ENCODE measurements at places on chromosomes 6 and 20. TPM values are rescaled to one million over a fixed set of nuclear protein-coding genes. Genes with fewer than 3 reads are reported as not detected.

Gene CMTR1
- total RNA-seq, result 90.9 TPM

Gene HSPA12B
- total RNA-seq, result not detected

Gene SLCO4A1
- total RNA-seq, result 54.2 TPM

Gene CAGE1
- total RNA-seq, result 0.12 TPM

Gene NNAT
- not detected for total RNA-seq

Gene MAFB
- total RNA-seq, result not detected

Gene PRR18
- not detected for total RNA-seq

Gene MDC1
- 46.8 TPM for total RNA-seq

Gene RGS17
- total RNA-seq, result not detected

Gene SLC22A1
- 0.25 TPM for total RNA-seq

Gene PPIL6
- total RNA-seq, result 0.22 TPM

- H3K27me3 ChIP-seq, result peaks cover 4% of the 10 kb centered on the region
- peaks cover 7% of the 10 kb centered on the region for H3K4me1 ChIP-seq
- H3K4me3 ChIP-seq, result no peak overlapping the region
- no peaks in the 10 kb centered on the region for H3K36me3 ChIP-seq
- DNase-seq, result no peak
These were observed 215.2 kb upstream of the ARID1B start for GRCh38 chr6:156562019-156562418.

DNA sequence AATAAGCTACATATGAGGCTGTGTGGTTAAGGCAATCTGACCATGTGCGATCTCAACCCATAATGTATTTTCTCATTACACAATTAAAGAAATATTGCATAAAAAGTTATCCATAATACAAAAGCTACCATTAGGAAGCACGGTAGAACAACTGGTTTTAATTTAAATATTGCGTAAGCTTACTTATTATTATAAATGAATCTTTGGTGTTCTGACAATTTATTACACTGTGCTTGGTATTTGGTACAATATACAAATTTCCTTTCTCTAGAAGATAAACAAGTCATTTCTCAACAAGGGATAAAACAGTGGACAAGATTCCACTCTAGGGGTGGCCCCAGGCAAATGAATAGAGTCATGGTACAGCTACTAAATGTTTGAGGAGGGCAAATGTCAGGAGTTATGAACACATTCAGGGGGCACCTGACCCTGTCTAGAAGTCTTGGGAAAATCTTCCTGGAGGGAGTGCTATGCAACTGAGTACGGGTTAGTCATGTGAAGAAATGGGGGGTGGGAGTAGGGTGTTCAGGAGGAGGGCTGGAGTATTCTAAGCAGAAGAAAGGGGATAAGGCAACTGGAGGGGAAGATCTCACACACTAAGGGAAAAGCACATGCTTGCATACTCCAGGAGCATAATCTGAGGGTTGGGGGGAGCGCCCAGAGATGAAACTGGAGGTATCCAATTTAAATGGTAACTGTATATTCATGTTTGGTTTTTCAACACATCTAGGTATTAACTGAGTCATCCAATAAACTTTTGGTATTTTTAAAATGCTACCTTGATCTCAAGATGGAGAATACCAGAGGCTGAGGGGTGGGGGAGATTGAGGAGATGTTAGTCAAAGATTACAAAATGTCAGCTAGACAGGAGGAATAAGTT lies 296.9 kb upstream of the SGK1 start:
- H3K4me3 ChIP-seq, result no peak overlapping the region
- peaks cover 2% of the 10 kb centered on the region for H3K27me3 ChIP-seq
- H3K4me1 ChIP-seq, result no peaks in the 10 kb centered on the region
- no peak overlapping the region for H3K27ac ChIP-seq
- DNase-seq, result no peak

DNA sequence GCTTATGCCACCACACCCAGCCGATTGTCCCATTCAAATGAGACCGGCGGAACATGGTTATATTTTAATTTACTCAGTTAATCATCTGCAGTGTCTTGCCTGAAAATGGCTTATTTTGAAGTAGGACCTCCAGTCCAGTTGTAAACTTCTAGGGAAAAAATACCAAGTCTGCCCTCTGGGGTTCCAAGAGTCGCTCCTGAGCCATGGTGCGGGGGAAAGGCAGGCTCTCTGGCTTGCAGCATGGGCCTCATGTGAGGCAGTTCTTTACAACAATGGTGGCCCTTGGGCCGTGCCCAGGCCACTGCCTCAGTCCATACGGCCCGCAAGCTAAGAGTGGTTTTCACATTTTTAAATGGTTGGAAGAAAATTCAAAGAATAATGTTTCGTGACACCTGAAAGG lies 62.7 kb upstream of the XRN2 start:
- DNase-seq, result no peak
- no peaks in the 10 kb centered on the region for H3K36me3 ChIP-seq
- no peaks in the 10 kb centered on the region for H3K27me3 ChIP-seq
- no peak overlapping the region for H3K4me3 ChIP-seq

- H3K27ac ChIP-seq, result no peak overlapping the region
- no peaks in the 10 kb centered on the region for H3K36me3 ChIP-seq
- H3K27me3 ChIP-seq, result no peaks in the 10 kb centered on the region
These were observed 268.7 kb downstream of the CD83 start for GRCh38 chr6:14386263-14386662.

GRCh38 chr6:167058261-167058660 lies 59.1 kb downstream of the CEP43 start:
- peaks cover 16% of the 10 kb centered on the region for H3K27me3 ChIP-seq
- no peak for DNase-seq
- no peak overlapping the region for H3K27ac ChIP-seq
- H3K4me3 ChIP-seq, result no peak overlapping the region
- peaks cover 3% of the 10 kb centered on the region for H3K4me1 ChIP-seq
- no peaks in the 10 kb centered on the region for H3K36me3 ChIP-seq

- no peak overlapping the region for H3K27ac ChIP-seq
- H3K36me3 ChIP-seq, result peaks cover 3% of the 10 kb centered on the region
- no peak for DNase-seq
- peaks cover 31% of the 10 kb centered on the region for H3K4me1 ChIP-seq
- no peak overlapping the region for H3K4me3 ChIP-seq
These were observed 89.2 kb upstream of the BACH2 start for GRCh38 chr6:90385759-90386313.

- peaks cover 10% of the 10 kb centered on the region for H3K36me3 ChIP-seq
- H3K4me1 ChIP-seq, result peaks cover 45% of the 10 kb centered on the region
- H3K27ac ChIP-seq, result no peak overlapping the region
- no peaks in the 10 kb centered on the region for H3K27me3 ChIP-seq
- no peak overlapping the region for H3K4me3 ChIP-seq
- DNase-seq, result peak; percentile 35
These were observed 523 bp downstream of the TMEM30A start for GRCh38 chr6:75283907-75284631.

- peaks cover 7% of the 10 kb centered on the region for H3K4me1 ChIP-seq
- H3K27me3 ChIP-seq, result peaks cover 2% of the 10 kb centered on the region
- no peak overlapping the region for H3K4me3 ChIP-seq
- DNase-seq, result no peak
- H3K27ac ChIP-seq, result no peak overlapping the region
These were observed 22.1 kb upstream of the ECI2 start for GRCh38 chr6:4157506-4157905.

DNA sequence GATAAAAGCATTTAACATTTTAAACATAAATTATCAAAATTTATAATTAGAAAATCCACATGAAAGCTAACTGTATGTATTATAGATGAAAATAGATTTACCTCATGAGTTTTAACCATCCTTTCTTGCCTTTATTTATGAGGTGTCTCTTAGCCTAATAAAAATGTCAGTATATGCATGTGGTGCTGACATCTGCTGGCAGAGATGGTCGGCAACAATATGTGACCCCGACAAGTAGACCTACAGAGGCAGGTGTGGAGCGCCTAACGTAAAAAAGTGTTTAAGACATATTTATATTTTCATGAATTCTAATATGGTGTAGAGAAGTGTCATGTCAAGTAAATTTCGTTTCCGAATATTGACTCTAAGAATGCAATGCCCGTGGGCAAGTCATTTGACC lies 149.0 kb upstream of the FUT9 start:
- no peaks in the 10 kb centered on the region for H3K27me3 ChIP-seq
- H3K4me3 ChIP-seq, result no peak overlapping the region
- DNase-seq, result peak; percentile 10
- no peak overlapping the region for H3K27ac ChIP-seq

GRCh38 chr6:97630604-97631003 lies 347.6 kb upstream of the MMS22L start:
- H3K4me3 ChIP-seq, result no peak overlapping the region
- no peak for DNase-seq
- H3K27me3 ChIP-seq, result no peaks in the 10 kb centered on the region
- H3K4me1 ChIP-seq, result no peaks in the 10 kb centered on the region
- no peak overlapping the region for H3K27ac ChIP-seq

GRCh38 chr20:2402271-2402980 lies 21.7 kb downstream of the TGM6 start:
- no peaks in the 10 kb centered on the region for H3K4me1 ChIP-seq
- H3K27ac ChIP-seq, result no peak overlapping the region
- no peaks in the 10 kb centered on the region for H3K36me3 ChIP-seq
- H3K4me3 ChIP-seq, result no peak overlapping the region
- no peaks in the 10 kb centered on the region for H3K27me3 ChIP-seq
- no peak for DNase-seq

DNA sequence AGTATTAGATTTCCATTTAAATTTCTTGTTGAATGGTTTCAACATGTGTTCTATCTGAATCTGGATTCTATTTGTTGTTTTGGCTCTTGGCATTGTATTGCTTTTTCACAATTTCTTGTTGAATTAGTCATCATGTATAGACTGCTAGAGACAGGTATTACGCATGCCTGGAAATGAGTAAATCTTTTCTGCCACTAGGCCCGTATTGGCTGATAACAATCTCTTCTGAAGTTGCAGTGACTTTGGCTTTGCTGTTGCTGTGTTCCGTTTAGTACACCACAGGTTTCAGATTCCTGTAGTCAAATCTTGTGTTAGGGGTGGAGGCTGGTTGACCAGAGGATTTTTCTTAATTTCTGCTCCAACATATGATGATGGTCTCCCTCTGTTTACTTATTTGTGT lies 1339.4 kb downstream of the GRIK2 start:
- no peak for DNase-seq
- H3K4me1 ChIP-seq, result no peaks in the 10 kb centered on the region
- H3K27ac ChIP-seq, result no peak overlapping the region
- no peaks in the 10 kb centered on the region for H3K36me3 ChIP-seq

DNA sequence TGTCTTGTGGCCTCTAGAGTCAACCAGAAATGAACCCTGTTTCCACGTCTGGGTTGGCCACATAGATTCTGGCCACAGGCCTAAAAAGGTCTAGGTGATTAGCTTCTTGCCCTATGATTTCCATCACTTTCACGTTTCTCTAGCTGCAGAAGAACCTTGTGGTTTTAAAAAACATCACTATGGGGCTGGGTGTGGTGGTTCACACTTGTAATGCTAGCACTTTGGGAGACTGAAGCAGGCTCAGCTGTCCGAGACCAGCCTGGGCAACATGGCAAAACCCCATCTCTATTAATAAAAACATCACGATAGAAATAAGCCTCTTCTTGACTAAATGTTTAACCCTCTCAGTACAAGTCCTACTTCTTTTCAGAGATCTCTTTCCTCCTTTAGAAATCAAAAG lies 27.6 kb downstream of the POLR1C start:
- H3K27me3 ChIP-seq, result no peaks in the 10 kb centered on the region
- peaks cover 47% of the 10 kb centered on the region for H3K36me3 ChIP-seq
- H3K27ac ChIP-seq, result no peak overlapping the region
- no peaks in the 10 kb centered on the region for H3K4me1 ChIP-seq

GRCh38 chr20:47546184-47547033 lies 44.7 kb downstream of the NCOA3 start:
- no peak overlapping the region for H3K27ac ChIP-seq
- no peak for DNase-seq
- no peak overlapping the region for H3K4me3 ChIP-seq
- H3K27me3 ChIP-seq, result no peaks in the 10 kb centered on the region
- H3K4me1 ChIP-seq, result peaks cover 51% of the 10 kb centered on the region

GRCh38 chr6:35590622-35591066 lies 77.9 kb upstream of the TULP1 start:
- no peak overlapping the region for H3K4me3 ChIP-seq
- H3K36me3 ChIP-seq, result peaks cover 79% of the 10 kb centered on the region
- H3K27me3 ChIP-seq, result no peaks in the 10 kb centered on the region
- no peak for DNase-seq
- peaks cover 74% of the 10 kb centered on the region for H3K4me1 ChIP-seq
- peak overlapping the region; percentile 78 for H3K27ac ChIP-seq

- no peak overlapping the region for H3K27ac ChIP-seq
- H3K4me1 ChIP-seq, result no peaks in the 10 kb centered on the region
- H3K36me3 ChIP-seq, result no peaks in the 10 kb centered on the region
These were observed 458.6 kb downstream of the MAFB start for GRCh38 chr20:40230486-40230885.

GRCh38 chr20:25041813-25042530 lies 16.0 kb downstream of the ACSS1 start:
- peaks cover 47% of the 10 kb centered on the region for H3K4me1 ChIP-seq
- no peak for DNase-seq
- no peaks in the 10 kb centered on the region for H3K27me3 ChIP-seq
- no peak overlapping the region for H3K4me3 ChIP-seq
- H3K27ac ChIP-seq, result peak overlapping the region; percentile 98

GRCh38 chr6:22970004-22970403 lies 400.6 kb downstream of the HDGFL1 start:
- H3K36me3 ChIP-seq, result no peaks in the 10 kb centered on the region
- DNase-seq, result no peak
- no peak overlapping the region for H3K4me3 ChIP-seq
- no peak overlapping the region for H3K27ac ChIP-seq

GRCh38 chr6:157761331-157761921 lies 61.6 kb upstream of the SNX9 start:
- no peak overlapping the region for H3K4me3 ChIP-seq
- H3K27ac ChIP-seq, result peak overlapping the region; percentile 62
- peak; percentile 51 for DNase-seq
- no peaks in the 10 kb centered on the region for H3K36me3 ChIP-seq
- peaks cover 39% of the 10 kb centered on the region for H3K27me3 ChIP-seq
- H3K4me1 ChIP-seq, result peaks cover 67% of the 10 kb centered on the region
